Stimulated activated CD4-positive, alpha-beta T cell treated with anti-CD3 and anti-CD28 coated beads, Interleukin-2, amount 100 ng/mL, for 48 hours (primary cell): ENCODE measurements at places on chromosomes 12 and 14.

DNA sequence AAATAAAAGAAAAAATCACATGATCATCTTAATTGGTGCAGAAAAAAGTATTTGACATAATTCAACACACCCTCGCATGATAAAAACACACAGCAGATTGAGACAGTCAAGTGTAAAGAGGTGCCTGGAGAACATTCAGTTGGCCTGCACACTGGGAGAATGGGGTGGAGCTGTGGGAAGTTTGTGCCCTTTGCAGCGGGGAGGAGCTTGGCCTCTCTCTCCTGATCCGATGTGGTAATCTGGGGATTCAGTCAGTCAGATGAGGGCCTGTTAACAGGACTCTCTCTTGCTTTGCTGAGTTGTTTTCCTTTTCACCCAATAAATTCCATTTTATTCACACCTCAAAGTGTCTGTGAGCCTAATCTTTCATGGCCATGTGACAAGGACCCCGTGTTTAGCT lies 5.9 kb downstream of the SERPINA6 start:
- DNase-seq, result no peak

- DNase-seq, result no peak
Measured at GRCh38 chr12:72272091-72272661, at the start of gene TRHDE. TSS of gene TRHDE (plus strand) at chr12:72272370. CDS start at chr12:72272644, 274 bp downstream.

GRCh38 chr14:67982711-67983608 lies 163.4 kb downstream of the RAD51B start:
- no peak for DNase-seq

DNA sequence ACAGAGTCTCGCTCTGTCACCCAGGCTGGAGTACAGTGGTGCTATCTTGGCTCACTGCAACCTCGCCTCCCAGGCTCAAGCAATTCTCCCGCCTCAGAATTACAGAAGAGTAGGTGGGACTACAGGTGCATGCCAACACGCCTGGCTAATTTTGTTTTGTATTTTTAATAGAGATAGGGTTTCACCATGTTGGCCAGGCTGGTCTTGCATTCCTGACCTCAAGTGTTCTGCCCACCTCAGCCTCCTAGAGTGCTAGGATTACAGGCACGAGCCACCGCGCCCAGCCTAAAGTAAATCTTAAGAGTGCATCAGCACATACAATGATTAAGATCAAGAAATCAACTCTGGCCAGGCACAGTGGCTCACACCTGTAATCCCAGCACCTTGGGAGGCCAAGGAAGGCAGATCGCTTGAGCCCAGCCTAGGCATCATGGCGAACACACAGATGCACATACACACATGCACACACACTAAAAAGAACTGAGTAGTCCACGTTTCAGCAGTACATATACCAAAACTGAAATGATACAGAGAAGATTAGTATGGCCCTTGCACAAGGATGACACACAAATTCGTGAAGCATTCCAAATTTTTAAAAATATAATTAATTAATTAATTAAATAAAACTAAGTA lies 65.0 kb downstream of the HECTD1 start:
- no peak for DNase-seq
